ENCODE measurements at places on chromosomes 5 and 9.
A peak's percentile ranks its signal among the peaks of the same experiment; 100 is the strongest.

GRCh38 chr5:55902696-55903095 is 51.5 kb downstream of the IL31RA start:
- no peak for DNase-seq

GRCh38 chr5:148620696-148621095 is 33.6 kb downstream of the HTR4 start:
- no peak for DNase-seq

DNA sequence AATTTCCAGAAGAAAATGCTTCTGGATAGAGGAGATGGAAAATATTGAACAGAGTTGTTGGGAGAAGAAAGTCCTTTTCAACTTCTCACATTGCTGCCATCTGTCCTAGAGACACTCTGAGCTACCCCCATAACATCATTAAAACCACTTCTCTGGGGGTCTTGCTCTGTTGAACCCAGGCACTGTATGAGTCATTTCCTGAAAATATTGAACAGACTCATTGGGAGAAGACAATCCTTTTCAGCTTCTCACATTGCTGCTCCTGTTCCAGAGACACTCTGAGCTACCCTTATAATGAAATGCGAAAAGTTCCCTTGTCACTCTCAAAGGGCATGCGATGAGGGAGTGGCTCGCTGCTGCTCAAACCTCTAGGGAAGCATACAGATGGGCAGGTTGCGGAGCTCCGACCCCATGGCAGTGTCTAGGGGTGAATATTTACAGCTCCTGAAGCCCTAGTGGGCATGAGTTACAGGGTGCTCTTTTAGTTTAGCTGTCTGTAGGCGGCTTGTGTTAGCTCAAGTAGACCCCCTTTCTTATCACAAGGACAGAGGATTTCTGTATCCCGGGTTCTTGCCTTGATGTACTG is 90.7 kb downstream of the CDKN2A start:
- no peak for DNase-seq

DNA sequence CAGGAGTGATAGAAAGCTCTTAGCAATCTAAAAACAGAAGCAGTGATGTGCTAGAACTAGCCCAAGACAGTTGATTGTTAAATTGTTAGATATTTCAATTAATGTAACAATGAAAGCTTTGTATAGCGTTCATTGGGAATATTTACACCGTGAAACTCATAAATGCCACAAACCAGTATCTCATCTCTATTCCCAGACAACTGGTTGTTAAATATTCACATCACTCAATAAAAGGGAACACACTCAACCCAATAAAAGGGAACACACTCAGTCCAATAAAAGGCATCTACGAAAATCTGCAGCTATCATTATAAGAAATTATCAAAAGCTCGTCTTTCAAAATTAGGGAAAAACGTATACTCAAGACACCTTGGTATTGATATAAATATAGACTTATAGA is 270.9 kb downstream of the CYLC2 start:
- DNase-seq: no peak

DNA sequence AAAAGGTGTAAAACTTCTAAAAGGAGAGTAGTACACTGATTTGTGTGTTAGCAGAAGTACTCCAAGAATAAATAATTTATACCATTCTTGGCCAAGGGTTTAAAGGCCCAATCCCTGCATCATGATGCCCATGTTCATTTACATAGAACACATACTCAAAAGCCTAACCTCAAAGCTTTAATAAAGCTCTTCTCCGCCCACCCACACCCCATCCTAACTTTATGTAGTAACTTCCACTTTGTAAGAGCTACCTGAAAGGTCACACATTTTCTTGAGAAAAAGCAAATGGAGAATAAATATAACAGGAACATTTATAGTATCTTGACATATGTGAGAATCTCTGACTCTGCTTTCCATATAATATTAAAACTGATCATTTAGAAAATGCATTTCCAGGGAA is 148.8 kb upstream of the FREM1 start:
- DNase-seq: no peak

DNA sequence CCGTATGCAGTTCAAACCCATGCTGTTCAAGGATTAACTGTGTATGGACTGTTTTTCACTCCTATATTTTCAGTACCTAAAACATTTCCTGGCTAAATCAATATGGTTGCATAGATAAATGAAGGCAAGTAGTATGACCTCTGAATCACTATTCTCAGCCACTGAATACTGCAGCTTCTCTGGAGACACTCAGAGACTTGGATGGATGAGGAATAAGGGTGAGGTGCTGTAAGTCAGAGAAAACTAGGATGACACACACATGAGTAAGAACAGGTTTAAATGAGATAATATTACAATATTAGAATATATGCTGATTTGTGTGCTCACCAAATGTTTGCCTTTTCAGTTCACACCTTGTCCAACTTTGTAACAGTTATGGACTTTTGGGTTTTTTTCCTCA is 26.0 kb upstream of the ANXA1 start:
- no peak for DNase-seq

- DNase-seq: no peak
These were observed 94.3 kb downstream of the RPS23 start for GRCh38 chr5:82183828-82184227.

GRCh38 chr9:87883990-87884389 is 1.3 kb downstream of the SPATA31E1 start:
- DNase-seq: no peak

DNA sequence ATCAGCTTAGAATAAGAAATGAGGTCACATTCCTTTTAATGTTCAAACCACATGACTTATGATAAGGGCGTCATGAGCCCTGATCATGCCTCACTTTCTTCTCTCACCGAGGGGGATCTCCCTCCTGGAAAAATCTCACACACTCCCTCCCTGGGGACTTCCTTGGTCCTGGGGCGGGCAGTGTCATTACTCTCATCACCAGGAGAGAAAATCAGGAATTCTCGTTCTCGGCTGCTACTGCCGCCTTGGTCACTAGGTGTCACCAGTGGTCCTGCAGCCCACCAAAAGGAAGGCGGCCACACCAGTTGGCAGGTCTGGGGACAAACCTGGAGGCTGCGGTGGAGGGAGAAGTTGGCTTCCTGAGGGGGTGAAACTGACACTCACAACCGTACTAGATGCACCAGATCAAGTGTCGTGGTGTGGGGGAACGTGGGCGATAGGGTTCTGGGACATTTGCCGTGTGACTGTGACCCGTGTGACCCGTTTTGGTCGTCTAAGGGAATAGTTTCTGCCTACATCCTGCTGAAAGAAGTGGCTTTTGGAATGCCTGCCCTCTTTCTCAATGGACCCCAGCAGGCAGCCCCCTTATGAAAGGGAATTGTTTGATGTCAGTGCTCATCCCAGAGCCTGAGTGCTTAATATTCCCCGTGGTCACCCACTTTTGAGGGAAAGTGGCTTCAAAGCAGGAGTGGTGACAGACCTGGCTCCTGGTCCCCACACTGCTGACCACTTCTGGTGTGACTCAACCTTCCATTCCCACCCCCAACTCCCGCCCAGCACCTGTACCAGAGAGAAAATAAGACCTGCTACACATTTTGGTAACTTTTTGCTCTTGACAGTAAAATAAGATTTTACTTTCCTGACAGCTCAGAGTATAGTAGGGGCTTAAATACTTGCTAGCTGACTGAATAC is 63.2 kb downstream of the ACER2 start:
- peak; percentile 27 for DNase-seq

- no peak for DNase-seq
These were observed at the start of gene PRDM12 for GRCh38 chr9:130664251-130665028. PRDM12 (plus strand) TSS chr9:130664594; CDS start chr9:130664654, 60 bp downstream.

- DNase-seq: no peak
These were observed 166.6 kb downstream of the ROR2 start for GRCh38 chr9:91783411-91783810.

Data from CD4-positive, alpha-beta T cell treated with Interleukin-1 beta for 1 hour (primary cell).